ENCODE measurements at places on chromosomes 11 and 22.

- DNase-seq: peak; percentile 91
Measured at GRCh38 chr22:35376728-35377472, 4.0 kb upstream of the HMOX1 start.

GRCh38 chr22:19062139-19062942 lies 59.9 kb downstream of the DGCR2 start:
- no peak for DNase-seq

- no peak for DNase-seq
Measured at GRCh38 chr22:46568102-46568809, 30.8 kb upstream of the CELSR1 start.

GRCh38 chr11:33383075-33383919 lies 126.1 kb downstream of the HIPK3 start:
- DNase-seq: no peak

GRCh38 chr11:96145163-96145585 lies 197.8 kb downstream of the MAML2 start:
- DNase-seq: no peak

DNA sequence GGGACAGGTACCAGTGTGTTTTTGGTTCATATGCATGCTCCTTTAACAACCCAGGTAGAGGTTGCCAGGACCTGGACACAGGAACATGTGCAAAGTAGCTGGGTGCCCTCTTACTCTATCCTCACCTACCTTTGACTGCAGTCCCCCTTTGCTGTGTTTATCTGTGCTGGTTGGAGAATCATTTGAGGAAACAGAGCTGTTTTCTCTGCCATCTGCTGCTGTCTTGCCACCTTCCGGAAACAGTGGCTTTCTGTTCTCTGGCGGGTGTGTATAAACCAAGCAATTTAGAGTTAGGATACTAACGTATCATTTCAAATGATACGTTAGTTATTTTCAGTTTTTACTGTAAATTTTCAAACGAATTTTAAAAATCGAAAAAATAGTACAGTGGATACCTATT lies 171.9 kb upstream of the TTC12 start:
- DNase-seq: no peak
